ENCODE measurements at places on chromosomes 1 and 21.

- DNase-seq: no peak
Observed at GRCh38 chr1:27597516-27598294, 6.2 kb downstream of the AHDC1 start.

GRCh38 chr1:71357708-71358107 is 276.9 kb upstream of the ZRANB2 start:
- no peak for DNase-seq

DNA sequence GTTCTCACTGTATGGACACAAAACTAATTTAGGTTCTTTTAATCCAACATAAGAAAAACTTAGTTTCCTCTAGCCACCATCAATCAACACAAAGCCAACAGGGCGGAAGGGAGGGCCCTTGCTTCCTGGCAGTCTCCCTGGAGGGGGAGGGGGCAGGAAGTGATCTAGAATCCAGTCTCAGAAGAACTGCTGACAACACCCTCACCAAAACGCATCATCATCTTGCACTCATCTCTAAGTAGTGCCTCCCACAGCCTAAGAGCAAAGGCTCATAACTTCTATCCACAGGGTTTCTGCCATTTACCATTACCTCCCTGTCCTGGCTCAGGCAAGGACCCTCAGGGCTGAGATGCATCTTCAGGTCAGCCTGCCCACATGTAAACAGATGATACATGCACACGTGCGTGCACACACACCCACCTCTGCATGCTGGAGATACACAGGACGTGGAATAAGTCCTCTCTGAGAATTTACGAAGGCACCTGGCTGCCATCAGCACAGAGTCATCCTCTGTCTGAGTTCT is 20.5 kb downstream of the HIVEP3 start:
- no peak for DNase-seq

DNA sequence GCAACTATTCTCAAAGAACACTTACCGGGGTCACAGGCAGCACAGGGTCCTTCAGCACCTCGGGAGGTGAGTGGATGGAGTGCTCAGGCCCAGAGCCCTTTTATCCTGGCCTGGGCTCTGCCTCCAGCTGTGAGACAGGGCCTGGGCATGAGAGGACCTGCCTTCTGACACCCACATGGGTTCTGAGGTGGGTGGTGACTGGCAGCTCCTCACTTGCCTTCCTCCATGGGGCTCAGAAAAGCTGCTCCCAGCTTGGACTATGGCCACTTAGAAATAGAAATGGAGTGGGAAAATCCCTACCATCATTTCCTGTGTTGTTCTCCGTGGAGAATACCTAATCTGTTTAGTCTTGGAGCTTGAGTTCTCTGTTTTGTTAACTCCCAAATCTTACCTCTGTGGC is at the start of gene LCE1C:
TSS of gene LCE1C (minus strand) at position 76 of the 400 bp plus-strand sequence. CDS start 1,173 bp downstream, outside the sequence.
- DNase-seq: no peak

- DNase-seq: no peak
Observed at GRCh38 chr1:75312620-75313019, 178.4 kb downstream of the LHX8 start.

- no peak for DNase-seq
Observed at GRCh38 chr1:54559771-54560231, 11.8 kb downstream of the ACOT11 start.

DNA sequence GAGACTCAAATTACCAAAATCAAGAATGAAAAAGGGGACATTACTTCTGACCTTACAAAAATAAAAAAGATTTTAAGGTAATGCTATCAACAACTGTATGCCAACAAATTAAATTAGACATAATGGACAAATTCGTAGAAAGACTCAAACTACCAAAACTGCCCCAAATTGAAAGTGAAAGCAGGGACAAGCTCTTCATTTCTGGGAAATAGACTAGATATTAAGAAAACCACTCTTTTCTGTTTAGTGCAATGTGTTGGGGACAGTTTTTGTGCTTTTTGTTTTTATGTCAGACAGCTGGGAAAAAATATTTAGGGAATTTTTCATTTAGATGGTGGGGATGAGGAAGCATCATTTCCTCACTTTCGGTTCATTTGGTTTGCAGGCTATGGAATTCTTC is 4.9 kb upstream of the GBP1 start:
- DNase-seq: no peak

- DNase-seq: peak; percentile 77
Observed at GRCh38 chr1:221478050-221478949, 263.6 kb downstream of the DUSP10 start.

DNA sequence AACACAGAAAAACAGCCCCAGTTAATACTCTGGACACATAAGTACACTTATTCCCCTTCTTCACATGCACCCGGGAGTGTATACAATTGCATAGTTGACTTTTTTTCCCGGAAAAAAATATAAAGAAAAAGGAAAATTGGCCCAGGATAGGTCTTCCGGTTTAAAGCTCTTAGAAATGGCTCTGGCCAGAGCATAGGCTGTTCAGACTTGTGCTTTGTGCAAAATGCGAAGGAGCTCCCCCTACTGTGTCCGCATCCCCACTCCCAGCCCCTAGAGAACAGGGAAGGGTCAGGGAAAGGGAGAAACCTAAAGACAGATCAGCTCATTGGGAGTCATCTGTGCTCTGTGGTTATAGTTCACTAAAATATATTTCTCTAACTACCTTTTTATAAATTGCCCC is 5.5 kb upstream of the MTMR11 start:
- DNase-seq: no peak

DNA sequence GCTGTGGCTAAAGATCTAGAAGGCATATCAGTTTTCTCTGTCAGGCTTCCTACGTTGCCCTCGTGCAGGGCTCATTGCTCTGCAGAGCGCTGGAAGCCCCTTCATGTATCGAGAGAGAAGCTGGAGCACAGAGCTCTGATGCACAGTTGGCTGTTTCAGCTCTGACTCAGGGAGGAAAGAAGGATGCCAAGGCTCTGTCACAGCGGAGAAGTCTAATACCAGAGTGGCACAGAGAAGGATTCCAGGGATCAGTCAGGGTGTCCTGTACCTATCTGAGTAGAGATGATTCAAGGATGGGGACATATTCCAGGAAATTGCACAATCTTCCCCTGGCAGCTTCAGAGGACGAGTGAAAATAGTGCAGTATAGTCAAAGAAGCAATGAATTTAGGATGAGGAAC is 179.2 kb upstream of the FMN2 start:
- DNase-seq: no peak

DNA sequence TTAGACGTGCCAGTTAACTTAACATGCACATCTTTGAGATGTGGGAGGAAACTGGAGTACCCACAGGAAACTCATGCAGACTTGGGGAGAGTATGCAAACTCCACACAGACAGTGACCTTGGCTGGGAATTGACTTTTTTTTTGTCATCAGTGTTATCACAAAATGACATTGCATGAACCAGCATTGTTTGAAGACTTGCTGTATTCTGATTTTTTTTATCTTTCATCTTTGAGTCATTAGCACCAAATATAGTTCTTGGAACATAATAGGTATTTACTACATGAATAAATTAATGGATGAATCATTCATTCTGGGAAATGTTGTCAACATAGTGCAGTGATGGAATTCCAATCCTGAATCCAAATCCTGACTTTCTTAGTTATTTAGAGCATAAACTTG is 77.0 kb downstream of the ATF6 start:
- DNase-seq: no peak

GRCh38 chr1:30782361-30783255 is 25.0 kb upstream of the LAPTM5 start:
- DNase-seq: no peak

GRCh38 chr1:242745079-242745478 is 220.6 kb upstream of the PLD5 start:
- no peak for DNase-seq

DNA sequence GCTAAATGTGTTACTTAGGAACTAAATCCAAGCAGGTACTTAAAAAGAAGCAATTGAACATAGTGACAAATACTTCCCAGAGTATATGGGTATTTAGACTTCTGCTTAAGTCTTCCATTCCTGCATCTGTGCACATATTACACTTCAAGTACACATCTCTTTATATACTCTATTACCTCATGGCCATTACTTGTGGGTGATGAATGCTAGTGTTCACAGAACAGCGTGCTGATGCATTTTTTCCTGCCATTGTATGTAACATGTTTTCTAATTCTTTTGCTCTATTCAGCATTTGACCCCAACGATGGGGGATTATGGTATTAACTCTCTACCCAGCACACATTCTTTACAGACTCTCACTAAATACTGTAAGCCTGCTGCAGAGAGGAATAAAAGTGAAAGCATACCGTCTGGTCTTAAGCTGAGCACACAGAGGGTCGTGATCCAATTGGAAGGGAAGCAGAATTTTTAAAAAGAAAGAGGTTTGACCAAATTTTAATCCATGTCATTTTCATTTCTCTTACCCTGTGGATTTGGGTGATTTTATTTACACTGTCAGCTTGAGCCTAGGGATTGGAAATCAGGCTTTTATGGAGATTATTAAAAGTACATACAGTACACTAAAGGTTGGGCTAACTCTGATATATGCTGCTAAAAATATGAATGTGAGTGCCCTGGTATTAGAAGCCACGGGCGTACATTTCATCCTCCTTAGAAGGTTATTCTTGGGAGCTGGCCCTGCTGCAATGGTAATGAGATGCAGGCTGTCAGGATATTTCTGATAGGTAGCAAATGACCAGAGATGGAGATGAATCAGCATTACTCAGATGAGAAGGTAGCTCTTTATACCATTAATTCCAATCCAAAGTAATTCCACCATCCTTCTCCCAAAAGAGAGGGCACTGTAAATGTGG is 95.5 kb upstream of the PROX1 start:
- no peak for DNase-seq

GRCh38 chr1:156198831-156199349 is 5.0 kb downstream of the SLC25A44 start:
- DNase-seq: no peak

DNA sequence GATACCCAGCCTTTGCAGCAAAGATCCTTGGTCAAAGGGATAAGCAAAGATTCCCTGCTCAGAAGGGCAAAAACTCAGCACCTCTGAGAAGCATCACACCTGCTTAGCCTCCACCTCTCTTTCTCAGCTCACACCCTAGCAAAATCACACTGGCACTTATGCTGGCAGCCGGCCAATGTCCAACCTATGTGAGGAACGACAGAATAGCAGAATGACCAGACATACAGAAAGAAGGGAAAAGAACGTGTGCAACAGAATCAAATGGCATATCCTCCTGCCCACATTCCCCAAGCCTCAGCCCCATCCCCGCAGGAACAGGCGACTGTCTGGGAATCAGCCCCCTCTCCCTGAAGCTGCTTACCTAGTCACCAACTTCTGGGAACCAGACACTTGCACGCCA is 664 bp upstream of the ADORA3 start:
- DNase-seq: no peak

DNA sequence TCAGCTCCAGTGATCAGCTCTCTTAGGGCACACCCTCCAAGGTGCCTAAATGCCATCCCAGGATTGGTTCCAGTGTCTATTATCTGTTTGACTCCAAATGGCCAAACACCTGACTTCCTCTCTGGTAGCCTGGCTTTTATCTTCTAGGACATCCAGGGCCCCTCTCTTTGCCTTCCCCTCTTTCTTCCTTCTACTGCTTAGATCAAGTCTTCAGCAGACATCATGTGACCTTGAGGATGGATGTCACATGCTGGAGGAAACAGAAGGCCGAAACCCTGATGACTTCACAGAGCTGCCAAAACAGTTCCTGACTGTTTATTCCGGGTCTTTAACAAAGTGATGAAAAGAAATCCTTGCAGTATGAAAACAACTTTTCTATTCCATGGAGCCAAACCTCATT is 24.4 kb upstream of the WDR26 start:
- no peak for DNase-seq

DNA sequence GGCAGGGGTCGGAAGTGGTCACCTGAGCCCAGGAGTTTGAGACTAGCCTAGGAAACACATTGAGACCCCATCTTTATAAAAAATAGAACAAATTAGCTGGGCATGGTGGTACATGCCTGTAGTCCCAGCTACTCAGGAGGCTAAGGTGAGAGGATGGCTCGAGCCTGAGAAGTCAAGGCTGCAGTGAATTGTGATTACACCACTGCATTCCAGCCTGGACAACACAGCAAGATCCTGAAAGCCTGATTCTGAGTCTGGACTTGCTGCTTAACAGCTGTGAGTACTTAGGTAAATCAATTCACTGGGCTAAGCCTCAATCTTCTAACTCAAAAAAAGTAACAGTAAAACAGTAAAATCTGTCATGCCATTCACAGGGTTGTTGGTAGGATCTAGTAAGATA is 4.9 kb downstream of the TRAPPC3 start:
- no peak for DNase-seq
